Muscle of back (tissue), 13 donors: ENCODE measurements at places on chromosomes 7 and 10. TPM values are rescaled to one million over a fixed set of nuclear protein-coding genes. Genes with fewer than 3 reads are reported as not detected.

GRCh38 chr7:47358944-47359588, 222.8 kb downstream of the TNS3 start:
- no peak for DNase-seq

- DNase-seq = no peak
Measured at GRCh38 chr7:148318102-148318811, 272.3 kb upstream of the C7orf33 start.

The WDR86 gene
- polyA plus RNA-seq = 3.5 TPM

The FAM131B gene
- 1.5 TPM for polyA plus RNA-seq

The TRPV5 gene
- 0.05 TPM for polyA plus RNA-seq

- DNase-seq = no peak
Measured at GRCh38 chr10:34155812-34156211, 659.3 kb downstream of the PARD3 start.

GRCh38 chr10:127738512-127739424, 1.8 kb downstream of the FOXI2 start:
- DNase-seq = peak; percentile 8

- no peak for DNase-seq
Measured at GRCh38 chr7:45026984-45027773, 27.2 kb downstream of the CCM2 start.

The GNA12 gene
- 29.7 TPM for polyA plus RNA-seq

- no peak for DNase-seq
Measured at GRCh38 chr7:115789901-115790300, 240.7 kb downstream of the TFEC start.

GRCh38 chr7:4805110-4805983, 29.9 kb downstream of the AP5Z1 start:
- no peak for DNase-seq

The KLLN gene
- 0.44 TPM for polyA plus RNA-seq

DNA sequence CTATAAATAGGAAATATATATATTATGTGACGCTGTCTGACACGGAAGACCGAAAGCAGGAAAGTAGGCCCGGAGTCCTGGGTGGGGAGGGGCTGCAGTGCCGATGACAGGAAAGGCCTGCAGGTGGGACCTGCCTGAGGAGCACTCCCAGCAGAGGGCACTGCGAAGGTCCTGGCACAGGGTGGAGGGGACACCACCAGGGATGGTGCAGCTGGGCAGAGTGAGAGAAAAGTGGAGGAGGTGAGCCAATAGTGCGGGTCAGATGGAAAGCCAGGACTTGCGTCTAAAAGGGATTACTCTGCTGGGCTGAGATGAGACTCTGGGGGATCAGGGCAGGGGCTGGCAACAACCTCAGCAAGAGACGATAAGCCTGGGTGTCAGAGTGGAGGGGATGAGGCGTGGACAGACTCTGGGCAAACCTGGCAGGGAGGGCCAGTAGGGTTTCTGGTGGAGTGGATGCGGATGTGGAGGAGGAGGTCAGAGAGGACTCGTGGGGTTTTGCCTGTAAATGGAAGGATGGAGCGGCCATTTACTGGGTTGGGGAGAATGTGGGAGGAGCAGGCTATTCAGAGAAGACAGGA, 118.2 kb upstream of the ZNF746 start:
- DNase-seq = no peak

- no peak for DNase-seq
Measured at GRCh38 chr7:143876218-143876617, 25.8 kb downstream of the TCAF1 start.

- DNase-seq = no peak
Measured at GRCh38 chr10:104557966-104558365, 83.1 kb upstream of the SORCS3 start.

- DNase-seq = no peak
Measured at GRCh38 chr10:54434782-54435181, 366.2 kb downstream of the PCDH15 start.

DNA sequence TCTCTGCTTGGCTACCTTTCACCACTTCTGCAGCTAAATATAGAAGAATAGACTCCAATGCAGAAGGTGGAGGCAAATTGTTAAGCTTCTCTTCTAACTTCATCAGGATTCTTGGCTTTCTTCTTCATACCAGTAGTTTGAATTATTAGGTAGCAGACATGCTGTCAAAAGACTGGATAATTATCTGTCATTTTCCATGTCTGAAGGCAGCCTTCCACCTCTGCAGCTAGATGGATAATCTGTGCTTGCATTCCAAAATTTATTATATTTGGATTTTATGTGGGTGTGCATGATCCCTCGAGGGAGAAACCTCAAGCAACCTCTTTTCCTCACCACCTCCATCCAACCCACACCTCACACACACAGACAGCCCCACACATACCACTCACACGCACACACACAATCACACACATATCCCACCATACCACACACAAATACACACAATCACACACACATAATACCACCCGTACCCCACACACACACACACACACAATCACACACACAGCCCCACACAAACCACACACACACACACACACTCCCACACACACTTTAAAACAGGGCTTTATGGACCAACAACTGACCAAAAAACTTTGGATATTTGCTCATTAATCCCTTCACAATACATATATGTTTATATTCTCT, 145.0 kb downstream of the C7orf25 start:
- DNase-seq = no peak

GRCh38 chr10:96377816-96378294, 19.1 kb upstream of the OPALIN start:
- no peak for DNase-seq

The RBP3 gene
- not detected for polyA plus RNA-seq

The NPFFR1 gene
- polyA plus RNA-seq = 0.03 TPM

- no peak for DNase-seq
Measured at GRCh38 chr7:123977081-123977480, 52.0 kb downstream of the SPAM1 start.

GRCh38 chr7:70457883-70458680, 673.9 kb upstream of the GALNT17 start:
- peak; percentile 26 for DNase-seq

DNA sequence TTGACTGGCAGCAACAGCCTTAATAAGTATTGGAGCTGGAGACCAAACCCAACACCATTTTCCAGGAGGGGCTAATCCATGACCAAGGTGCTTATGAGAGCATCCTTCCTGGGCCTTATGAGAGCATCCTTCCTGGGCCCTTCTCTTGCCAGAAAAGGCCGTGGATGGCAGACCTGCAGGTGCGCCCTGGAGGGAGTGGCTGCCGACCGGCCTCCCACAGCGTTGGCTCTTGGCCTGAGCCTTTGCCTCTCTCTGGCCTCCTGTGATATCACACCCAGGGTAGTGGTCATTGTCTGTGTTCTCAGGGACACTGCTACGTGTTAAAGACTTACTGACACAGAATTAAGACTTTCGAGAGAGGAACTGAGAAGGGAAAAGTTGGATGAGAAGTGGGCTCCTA, 22.3 kb upstream of the NUDCD3 start:
- no peak for DNase-seq

- no peak for DNase-seq
Measured at GRCh38 chr7:108653526-108653925, 83.9 kb downstream of the DNAJB9 start.

DNA sequence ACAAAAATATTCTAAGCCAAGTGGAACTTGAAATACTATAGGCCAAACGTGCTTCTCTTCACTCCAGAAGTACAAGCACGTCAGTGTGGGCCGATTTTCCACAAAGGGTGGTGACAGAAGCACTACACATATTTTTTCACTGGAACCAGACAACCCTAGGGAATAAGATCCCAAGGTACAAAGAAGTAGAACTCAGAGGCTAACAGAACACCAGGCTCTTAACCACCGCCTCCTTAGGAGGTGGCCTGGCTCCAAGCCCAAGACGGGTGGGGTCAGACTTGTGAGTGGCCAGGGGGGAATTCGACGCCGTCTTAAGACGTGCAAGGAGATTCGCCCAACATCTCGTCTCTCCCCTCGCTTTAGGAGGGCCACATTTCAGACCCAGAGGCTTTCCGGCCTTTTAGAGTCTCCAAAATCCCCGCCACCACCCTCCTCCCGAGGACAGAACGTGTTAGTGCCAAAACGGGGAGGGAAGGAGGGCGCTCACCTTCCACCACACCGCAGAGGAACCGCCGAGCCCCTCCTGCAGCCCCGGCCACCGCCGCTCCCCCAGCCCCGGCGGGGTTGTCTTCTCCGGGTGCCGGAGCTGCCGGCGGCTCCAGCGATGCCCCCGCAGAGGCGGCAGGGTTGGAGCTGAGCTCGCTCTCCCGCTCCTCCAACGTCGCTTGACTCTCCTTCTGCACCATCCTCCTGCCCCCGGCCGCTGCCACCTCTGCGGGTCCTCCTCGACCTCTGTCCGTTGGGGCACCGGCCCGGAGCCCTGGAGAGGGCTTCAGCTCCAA, 716 bp downstream of the OGA start:
- peak; percentile 96 for DNase-seq

DNA sequence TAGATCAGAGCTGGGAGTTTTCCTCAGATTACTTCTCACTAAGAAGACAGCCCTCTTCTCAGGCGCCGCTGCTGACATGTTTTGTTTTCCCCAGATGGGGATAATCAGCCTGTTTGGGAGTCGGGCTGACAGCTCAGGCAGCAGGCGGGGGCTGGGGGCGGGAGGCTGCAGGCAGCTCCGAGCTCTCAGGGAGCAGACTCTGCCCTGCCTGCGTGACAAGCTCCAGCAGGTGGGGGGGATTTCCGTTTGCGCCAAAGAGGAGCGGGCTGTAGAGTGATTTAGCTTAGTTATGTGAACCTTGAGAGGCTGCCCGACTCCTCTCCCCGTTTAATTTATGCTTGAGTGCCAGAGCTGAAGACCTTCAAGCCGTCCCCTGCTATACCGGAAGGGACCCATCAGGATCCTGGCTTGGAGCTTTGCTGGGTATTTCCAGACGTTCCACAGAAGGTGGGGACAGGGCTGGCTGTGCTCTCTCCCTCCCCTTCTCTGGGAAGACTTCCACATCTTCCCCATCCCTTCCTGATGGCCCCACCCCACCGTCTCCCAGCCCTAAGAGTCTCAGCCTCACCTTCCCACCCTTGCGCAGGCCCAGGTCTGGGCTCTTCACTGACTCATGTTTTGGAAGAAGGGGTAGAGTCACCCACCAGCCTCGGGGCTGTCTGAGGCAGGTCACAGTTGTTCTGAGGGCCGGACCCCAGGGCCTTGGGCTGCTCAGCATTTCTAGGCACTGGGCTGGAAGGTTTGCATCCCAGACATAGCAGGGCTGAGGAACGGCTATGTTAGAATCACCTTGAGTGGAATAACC, 24.7 kb upstream of the ADCYAP1R1 start:
- DNase-seq = peak; percentile 52

The ITPRID1 gene
- polyA plus RNA-seq = 0.82 TPM

The RBM20 gene
- 17.0 TPM for polyA plus RNA-seq

The FAM25C gene
- polyA plus RNA-seq = not detected

- DNase-seq = peak; percentile 63
Measured at GRCh38 chr7:901388-902154, 25.2 kb downstream of the GET4 start.

DNA sequence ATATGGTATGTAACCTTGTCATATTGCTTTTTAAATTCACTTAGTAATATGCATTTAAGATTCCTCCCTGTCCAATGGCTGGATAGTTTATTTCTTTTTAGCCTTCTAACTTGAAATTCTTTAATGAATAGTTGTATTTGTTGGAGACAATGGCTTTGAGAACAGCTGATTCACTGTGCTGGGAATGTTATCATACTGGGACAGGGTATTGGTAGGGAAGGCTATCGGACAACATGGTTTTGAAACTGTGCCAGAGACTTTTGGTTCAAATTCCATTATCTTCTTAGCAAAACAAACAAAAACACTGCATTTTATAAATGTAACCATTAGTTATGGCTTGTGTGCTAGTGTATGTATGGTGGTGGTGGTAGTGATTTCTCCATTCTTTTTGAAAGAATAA, 517.1 kb upstream of the ANKRD30A start:
- DNase-seq = peak; percentile 38

- DNase-seq = no peak
Measured at GRCh38 chr7:151987748-151988529, 31.7 kb downstream of the GALNTL5 start.

DNA sequence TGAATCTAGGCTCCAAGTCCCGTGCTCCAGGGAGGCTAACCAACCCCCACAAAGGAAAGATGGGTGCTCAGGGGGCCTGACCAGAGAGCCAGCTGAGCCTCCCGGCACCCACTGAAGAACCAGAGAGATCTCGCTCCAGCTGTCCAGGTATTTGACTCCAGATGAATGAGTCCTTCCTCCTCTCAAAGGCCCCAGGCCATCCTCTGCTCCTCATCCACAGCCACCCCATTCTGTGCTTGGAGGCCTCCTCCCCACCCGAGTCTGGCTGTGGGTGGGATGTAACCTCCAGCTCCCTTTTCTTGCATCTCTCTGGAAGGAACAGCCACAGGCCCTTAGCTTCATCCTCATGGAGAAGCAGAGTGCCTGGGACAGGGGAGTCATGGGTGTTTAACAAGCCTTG, 44.6 kb downstream of the VSTM4 start:
- DNase-seq = no peak

GRCh38 chr10:29622382-29622922, 12.3 kb downstream of the SVIL start:
- DNase-seq = peak; percentile 79

The PRTFDC1 gene
- polyA plus RNA-seq = 14.3 TPM

GRCh38 chr7:111855161-111855841, 293.0 kb upstream of the IMMP2L start:
- peak; percentile 41 for DNase-seq
